Ureter (tissue), 1 donor: ENCODE measurements at places on chromosomes 12 and 14.

- DNase-seq, result no peak
Observed at GRCh38 chr14:73814153-73814552, 37.5 kb upstream of the PTGR2 start.

- peak; percentile 78 for DNase-seq
Observed at GRCh38 chr14:53152887-53153701, at the start of gene DDHD1. DDHD1 (minus strand) TSS chr14:53153323; CDS start chr14:53153098, 225 bp downstream.

- no peak for DNase-seq
Observed at GRCh38 chr12:113149361-113150150, at the start of gene CFAP73. CFAP73 (plus strand) TSS chr12:113149724; CDS start chr12:113149858, 134 bp downstream.

- DNase-seq, result no peak
Observed at GRCh38 chr14:73977896-73978295, 27.8 kb downstream of the COQ6 start.

DNA sequence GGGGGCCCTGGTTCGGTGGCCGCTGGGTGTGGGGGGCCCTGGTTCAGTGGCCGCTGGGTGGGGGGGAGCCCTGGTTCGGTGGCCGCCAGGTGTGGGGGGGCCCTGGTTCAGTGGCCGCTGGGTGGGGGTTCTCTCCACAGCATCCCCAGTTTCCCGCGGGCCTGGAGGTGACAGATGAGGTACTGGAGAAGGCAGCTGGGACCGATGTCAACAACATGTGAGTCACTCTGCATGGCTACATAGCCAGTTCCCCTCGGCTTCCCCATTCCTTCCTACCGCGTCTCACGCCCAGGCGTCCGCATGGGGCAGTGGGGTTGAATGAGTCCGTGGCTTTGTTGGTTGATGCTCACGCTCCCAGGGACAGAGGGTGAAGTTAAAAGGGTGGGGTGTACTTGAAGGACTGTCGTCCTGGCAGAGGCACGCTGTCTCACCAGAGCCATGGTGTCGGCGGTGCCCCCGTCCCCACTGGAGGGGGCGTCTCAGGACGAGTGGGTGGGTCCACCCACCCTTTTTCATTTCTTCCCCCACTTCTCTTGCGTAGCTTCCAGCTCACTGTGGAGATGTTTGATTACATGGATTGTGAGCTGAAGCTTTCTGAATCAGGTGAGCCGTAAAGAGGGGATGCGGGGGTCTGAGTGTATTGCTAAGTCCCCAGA is 15.6 kb downstream of the HIP1R start:
- no peak for DNase-seq

- no peak for DNase-seq
Observed at GRCh38 chr14:80780500-80780899, 161.0 kb downstream of the CEP128 start.

GRCh38 chr12:91074851-91075250 is 17.0 kb upstream of the KERA start:
- no peak for DNase-seq
